ENCODE measurements at places on chromosomes 5 and 9.

DNA sequence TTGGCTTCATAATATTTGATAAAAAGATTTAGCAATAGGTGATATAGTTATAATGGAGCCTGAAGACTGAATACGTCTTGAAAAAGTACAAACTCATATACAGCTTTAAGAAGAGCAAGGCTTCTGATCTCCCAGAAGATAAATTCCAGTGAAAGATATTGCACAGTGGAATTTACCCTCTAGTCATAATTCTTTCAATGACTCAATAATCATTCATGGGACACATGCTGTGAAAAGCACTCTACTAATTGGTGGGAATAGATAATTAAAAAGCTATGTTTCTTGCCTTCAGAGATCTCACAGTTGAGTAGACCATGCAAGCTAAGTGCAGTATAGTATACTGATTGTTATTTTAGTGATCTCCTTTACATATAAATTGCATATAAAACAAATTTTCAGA is 538.6 kb upstream of the CYLC2 start:
- no peak for DNase-seq

GRCh38 chr9:131986576-131986975 is 93.1 kb downstream of the MED27 start:
- peak; percentile 53 for DNase-seq

- DNase-seq = no peak
Measured at GRCh38 chr9:129273941-129274684, 96.1 kb upstream of the IER5L start.

GRCh38 chr9:123359546-123359945 is 3.5 kb downstream of the CRB2 start:
- no peak for DNase-seq

DNA sequence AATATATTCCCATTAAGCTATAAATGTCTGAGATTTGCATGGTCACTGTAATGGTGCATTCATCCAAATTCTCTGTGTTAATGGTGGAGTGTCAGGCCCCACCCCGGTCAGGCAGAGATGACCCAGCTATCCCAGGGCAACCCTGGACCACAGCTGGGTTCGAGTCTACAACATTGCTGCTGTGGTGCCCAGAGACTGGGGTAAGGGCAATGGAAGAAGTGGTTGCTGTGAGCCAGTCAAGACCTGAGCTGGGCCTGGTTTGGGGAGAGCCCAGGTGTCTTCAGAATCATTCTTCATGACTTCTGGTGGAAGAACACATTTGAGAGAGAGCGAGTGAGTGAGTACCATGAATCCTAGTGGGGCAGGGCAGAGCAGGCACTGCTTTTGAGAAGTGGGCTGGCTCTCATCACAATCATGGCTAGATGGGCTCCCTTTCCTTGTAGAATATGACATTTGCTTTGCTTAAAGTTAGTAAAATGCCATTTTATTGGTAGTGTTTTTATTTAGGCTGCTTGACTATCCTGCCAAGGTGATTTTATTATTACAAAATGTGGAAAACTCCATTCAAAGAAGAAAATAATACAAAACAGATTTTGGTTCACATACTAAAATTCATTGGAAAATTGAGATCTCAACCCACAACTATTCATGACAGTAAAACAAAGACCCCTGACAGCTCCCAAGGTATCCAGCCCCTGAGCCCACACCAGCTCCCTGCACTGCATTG is 125.8 kb upstream of the SLC25A48 start:
- DNase-seq = no peak

- no peak for DNase-seq
Measured at GRCh38 chr9:96391021-96391765, 7.7 kb upstream of the SLC35D2 start.

GRCh38 chr5:10539687-10539998 is 24.2 kb upstream of the ANKRD33B start:
- DNase-seq = peak; percentile 38

DNA sequence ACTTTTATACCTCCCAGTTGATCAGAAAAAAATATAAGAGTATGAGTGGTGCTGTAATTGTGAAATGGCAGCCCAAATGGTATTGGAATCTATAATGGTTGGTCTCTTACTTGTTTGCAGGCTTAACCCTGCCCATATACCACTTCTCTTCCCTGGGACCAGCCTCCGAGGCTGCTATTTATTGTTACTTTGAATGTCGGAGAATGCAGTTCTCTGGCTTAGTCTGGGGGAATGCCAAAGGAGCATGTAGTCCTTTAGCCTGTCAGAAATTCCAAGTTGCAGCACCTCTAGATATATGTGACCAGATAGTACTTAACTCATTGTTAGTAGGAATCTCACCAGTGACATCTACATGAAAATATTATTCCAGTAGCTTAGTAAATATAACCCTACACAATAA is 47.5 kb downstream of the SLC44A1 start:
- DNase-seq = no peak

- no peak for DNase-seq
Measured at GRCh38 chr5:73214996-73215395, 42.0 kb downstream of the TMEM174 start.

DNA sequence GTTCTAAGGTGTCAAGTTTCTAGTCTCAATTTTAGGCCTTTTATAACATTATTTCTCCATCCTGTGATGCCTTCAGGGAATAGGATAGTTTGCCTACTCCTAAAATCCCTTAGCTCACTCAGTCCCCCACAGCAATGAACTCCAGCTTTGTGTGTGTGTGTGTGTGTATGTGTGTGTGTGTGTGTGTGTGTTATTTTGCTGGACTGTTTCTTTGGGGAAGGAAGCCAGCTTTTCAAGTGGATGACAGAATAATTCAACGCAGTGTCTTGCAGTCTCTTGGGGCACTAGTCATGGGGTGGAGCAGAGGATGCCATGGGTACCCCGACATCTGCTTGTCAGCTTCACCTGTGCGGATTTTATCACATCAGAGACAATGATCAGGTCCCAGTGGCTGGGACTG is 262.8 kb upstream of the DAPK1 start:
- no peak for DNase-seq

- DNase-seq = no peak
Measured at GRCh38 chr9:136697146-136697820, 10.0 kb upstream of the AGPAT2 start.

DNA sequence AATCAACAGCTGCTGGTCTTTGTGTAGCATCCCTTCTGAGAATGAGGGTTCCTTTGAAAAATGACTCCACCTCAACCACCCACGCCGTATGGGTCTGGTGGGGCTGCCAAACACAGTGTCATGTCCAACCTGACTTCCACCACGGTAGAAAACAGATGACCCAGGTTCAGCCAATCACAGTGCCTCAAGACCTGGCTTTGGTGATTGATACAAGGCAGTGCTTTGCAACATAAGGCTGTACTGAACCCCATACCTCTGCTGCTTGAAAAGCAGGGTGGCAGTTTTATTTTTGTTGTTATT is 11.5 kb upstream of the TGFBR1 start:
- DNase-seq = no peak

DNA sequence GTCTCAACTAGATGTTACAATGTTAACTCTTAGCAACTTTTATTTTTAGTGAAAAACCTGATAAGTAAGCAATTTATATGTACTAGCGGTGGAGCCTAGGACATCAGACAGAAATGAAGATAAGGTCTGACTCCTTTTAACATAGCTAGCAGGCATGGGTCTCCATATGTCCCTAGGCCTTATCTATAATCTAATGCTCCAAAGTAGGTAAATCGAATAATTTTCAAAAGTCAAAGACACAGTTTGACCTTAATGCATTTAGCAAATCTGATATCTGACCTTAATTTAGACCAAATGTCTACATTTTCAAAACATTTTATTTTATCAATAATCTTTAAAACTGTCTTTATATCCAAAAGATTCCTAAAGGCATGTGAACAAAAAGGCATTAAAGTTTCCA is 305.0 kb upstream of the CCNH start:
- DNase-seq = no peak

GRCh38 chr9:115794921-115795475 is 358.6 kb upstream of the PAPPA start:
- DNase-seq = no peak

DNA sequence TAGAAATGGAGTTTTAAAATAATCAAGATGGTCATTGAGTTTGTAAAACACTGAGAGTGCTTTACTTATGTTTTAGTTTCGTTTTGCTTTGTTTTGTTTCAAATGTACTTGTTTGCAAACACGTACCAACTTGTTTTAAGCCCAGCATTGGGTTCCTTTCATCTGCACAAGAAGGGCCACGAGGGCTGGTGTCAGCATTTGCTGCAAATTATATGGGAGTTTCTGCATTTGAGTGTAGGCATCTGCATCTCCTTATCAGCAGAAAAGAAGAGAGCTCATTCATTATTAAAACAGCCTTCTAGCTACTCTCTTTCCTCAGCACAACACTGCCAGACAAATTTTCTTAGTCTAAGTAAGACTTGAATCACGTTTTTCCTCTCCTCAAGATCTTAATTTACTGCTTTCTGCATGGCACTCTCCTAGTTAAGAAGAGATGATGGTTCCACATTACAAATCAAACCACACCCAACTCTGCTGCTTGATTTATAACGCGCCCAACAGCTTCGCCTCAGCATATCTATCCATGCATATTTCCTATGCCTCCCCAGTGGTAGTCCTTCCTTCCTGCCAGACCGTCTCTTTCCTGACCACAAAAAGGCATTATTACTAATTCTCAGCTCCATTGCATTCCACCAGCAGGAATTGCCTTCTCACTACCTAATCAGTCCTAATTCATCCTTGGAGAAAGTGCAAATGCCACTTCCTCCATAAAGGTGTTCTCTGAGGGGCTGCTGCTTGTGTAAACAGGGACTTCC is 95.2 kb upstream of the CAST start:
- DNase-seq = peak; percentile 54

DNA sequence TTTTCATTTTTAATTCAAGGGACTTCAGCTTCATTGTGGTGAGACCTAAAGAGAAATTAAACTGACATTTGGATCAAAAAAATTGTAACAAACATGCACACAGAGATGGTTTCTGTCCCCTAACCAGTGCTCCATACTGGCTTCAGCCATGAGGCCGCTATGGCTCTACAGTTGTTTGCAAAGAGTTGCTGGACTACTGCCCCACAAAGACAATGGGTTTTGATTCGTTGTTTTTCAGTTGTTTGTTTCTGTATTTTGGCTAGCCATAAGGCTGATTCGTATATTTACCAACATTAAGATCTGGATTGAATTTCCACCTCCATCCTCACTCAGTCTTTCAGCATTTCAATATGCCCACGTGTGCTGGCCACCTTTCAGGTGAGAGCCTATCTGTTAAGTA is 163.7 kb upstream of the KIF2A start:
- DNase-seq = no peak

DNA sequence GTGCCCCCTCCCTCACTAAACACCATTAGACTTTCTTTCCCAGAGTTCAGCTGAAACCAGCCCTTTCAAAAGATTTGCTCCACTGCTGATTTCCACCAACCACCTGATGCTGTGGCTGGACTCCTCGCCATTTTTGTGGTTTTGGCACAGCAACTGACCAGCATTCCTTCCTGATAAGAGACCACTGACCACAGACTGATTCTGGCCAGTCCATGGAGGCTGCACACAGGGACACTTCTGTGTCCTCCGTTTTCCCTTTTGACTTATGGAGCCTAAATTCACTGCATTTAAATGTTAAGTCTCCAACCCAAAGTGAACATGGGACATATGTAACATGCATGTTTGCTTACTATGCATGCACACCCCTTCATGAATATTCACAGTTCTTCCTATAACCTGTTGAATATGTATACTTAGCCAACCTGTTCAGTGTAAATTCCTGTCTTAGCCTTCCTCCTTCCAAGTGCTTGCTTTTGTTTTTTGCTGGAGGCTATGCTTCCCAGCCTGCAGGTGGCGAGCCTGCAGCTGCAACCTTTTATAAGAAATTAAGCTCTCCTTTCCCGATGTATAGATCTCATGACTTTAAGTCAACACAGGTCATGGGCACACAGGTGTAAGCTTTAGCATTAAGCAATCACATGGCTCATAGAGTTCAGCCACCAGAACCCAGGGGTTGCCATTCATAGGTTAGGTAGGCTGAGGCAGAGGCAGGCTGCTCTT is 78.7 kb downstream of the ACTL7B start:
- DNase-seq = no peak

DNA sequence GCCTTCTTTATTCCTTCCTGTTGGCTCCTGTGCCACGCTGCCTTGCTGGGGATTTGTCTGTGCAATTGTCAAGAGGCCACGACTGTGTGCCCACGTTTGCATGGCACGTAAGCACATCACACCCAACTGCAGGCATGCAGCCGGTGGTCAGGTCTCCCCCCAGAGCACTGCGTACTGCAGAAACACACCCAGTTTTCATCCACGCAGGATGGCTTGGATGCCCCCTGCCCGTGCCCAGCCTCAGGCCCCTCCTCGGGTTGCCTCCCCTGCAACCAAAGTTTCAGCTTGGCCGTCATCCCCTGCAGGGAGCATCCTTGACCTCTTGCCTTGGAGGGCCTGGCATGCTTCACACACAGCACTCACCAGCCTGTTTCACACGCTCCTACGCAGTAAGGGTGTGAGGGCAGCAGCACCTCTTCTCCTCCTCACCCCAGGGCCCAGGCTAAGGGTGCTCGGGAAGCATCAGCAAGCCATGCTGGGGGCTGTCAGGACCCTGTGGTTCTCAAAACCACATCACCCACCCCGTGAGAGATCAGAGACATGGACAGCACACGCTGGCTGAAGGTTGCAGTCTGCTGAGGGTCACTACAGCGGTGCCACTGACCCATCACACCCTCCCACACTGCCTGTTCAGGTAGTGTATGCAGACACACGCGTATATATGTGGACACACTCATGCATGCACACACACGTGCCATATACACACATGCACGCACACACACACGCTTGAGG is 3.1 kb downstream of the MRPL36 start:
- no peak for DNase-seq
